ENCODE measurements at places on chromosomes 12 and 14.

DNA sequence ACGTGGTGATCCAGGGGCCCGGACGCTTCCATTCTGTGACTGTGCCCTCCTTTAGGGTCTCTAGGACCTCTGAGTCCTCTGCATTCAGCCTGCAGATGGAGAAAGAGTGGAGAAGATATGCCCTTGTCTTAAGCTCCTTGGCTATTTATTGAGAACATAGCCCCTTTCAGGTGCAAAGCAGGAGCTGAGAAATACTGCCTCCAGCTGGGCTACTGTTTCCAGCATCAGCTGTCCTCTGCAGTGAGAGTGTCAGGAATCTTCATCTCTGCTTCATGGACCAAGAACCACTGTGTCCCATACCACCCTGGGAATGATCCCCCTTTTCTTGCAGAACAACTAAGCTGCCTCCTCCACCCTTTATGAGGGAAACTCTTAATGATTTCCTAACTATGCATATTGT, 47.8 kb upstream of the CEP83 start:
- DNase-seq: no peak

- DNase-seq: no peak
These were observed 179.0 kb downstream of the SLC15A4 start for GRCh38 chr12:128644664-128645296.

DNA sequence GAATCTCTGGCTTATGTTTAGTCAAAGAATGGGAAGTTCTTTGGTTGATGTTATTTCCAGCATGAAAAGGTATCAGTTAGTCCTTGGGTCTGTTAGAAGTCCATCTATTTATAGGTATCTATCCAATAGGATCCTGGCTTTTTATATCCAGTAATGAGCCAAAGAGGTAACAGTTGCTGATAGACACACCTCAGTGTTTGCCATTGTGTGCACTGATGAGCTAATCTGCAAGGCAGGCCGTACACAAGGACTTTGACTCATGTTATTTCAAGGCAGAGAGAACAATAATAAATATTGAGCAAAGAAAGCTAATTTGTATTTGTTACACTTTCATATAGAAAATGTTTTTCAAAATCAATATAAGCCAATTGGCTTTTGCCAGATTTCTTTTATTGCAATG, 56.4 kb downstream of the GLT1D1 start:
- DNase-seq: no peak

DNA sequence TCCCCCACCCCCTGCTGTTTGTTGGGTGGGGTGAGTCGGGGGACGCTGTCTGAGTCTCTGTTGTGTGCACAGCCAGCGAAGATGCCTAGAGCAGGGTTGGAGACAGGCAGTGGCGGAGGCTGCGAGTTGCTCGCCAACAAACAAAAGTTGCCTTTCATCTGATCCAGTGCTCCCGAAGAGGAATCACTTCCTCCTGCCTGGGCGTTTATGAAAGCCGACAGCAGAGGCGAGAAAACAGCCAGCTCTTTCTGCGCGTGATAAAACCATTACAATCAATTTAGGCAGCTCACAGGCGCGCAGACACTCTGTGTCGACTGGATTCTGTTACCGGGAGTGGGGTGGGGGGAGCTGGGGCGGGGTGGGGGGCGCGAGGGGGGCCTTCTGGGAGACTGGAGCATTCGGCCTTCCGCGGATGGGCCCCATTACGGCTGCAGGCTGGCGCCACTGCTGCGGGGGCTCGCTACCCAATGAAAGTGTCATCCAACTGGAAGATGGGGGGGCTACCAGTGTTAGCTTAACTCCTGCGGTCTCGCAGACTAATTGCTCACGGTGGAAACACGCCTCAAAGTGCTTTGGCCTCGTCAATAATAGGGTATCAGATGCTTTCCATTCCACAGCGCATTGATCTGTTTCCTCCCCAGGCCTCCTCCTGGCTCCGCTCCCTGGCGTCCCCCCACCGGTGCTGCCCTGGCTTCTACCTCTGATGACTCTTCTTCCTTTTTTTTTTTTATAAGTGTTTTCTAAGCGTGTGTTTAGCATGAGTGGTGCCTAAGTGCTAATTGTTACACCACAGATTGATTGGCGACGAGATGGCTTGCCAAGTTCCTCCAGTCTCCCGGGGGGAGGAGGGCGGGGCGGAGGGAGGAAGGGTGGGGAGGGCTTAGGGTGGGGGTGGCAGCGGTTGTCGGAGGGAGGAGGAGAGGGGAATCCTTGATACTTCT, 678.4 kb downstream of the MED13L start:
- DNase-seq: no peak

GRCh38 chr14:100698666-100699448, 27.8 kb upstream of the DLK1 start:
- no peak for DNase-seq

- no peak for DNase-seq
These were observed 11.5 kb downstream of the GTF2A1 start for GRCh38 chr14:81209167-81209836.

DNA sequence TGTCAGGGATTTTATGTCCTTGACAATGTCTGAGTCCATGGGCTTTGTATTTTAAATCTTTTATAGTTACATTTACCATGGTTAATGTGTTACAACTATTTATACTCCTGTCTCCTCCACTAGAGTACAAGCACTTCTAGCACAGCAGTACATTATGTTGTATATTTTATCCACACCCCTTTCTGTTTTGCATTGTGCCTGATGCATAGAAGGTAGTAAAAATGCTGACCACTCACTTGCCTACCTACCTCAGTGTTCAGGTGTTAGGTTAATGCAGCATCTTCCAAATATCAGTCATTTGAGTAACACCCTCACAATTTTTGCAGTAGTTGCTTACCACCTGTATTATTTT, 31.1 kb upstream of the SLC38A2 start:
- no peak for DNase-seq

DNA sequence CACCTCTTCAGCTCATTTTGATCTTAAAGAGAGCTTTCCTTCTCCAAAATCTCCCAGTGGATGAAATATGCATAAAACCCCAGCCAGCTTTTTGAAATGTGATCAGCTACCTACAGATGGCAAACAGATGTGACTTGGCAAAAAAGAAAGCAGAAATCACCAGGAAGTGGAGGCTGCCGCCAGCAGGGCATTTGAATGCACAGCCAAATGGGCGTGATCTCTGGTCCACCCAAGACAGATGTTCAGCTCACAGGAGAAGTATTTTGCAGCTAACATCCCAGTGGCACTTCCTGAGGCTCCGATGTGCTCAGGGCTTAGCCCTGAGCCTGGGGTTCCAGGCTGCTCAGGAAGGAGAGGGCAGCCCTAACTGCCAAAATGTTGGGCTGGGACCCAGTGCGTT, 78.3 kb downstream of the LGMN start:
- DNase-seq: peak; percentile 83

GRCh38 chr12:26188127-26188526, 7.2 kb upstream of the SSPN start:
- DNase-seq: no peak

- DNase-seq: no peak
These were observed 8.2 kb upstream of the YLPM1 start for GRCh38 chr14:74754899-74755298.

DNA sequence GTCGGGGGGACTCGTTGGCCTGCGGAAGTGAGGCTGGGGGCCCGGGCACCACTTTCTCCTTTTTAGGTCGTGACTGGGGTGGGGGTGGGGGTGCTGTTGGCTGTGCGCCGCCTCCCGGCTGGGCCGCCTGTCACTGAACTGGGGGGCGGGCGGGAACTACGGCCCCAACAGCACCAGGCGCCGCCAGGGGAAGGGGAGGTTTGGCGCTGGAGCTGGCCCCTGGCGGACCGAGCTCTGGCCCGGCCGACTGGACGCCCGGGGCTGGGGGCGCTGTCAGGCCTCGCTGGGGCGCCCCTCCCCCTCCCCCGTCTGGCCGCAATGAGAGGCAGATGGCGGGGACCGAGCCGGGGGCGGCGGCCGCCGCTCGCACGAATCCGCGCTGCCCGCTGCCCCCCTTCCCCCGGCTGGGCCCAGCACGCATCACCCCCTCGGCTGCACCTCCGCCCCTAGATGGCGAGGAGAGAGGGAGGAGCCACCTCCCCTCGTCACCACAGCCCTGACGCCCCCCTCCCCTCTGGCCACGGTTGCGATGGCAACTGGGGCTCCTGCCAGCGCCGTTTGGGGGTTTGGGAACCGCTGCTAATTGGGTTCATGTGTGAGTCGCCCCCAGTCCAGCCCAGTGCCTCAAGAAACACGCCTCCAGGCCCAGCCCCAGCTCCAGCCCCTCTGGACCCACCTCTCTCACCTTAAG, 723 bp downstream of the NFATC4 start:
- peak; percentile 93 for DNase-seq

DNA sequence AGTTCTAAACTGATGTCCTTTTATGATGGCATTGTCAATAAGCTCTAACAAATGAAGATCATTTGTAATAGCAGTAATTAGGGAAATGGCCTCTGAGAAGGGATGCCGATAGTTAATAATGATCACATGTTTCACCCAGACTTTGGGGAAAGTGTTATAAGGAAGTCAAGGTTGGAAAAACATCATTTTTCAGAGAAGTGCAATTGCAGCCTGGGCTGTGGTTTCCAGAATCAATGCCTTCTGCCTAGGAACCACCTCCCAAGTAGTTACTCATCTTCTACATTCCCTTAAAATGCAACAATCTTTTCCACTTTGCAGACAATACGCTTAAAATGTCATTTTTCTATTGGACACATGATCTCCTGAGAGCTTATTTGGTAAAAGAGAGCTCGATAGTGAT, 879 bp downstream of the EDDM3A start:
- no peak for DNase-seq

DNA sequence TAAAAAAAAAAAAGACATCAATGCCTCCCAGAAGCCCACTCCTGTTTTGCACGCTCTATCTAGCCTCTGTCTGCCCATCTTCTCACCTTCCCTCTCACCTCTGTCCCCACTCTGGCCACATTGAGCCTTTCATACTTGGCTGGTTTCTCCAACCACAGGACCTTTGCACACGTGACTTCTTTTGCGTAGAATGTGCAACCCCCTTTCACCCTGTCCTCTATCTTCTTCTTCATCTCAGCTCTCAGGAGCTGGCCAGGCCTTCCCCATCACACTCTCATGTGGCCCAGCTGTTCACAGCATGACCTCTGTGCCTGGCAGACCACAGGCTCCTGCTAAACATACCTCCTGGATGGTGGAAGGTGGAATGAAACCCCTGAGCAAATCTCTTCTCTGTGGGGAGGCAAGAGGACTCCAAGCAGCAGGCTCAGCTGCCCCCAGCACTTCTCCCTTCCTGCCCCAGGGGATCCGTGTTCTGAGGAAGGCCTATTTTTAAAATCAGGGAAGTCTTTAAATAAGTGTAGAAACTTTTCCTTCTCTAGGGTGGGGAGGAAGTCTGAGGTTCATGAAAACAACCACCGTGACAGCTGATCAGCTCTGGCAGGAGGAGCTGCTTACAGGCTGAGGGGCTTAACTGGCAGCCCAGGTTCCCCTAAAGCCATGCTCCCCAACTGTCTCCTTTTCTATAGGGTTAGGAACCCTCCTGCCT, 11.6 kb downstream of the HVCN1 start:
- no peak for DNase-seq

DNA sequence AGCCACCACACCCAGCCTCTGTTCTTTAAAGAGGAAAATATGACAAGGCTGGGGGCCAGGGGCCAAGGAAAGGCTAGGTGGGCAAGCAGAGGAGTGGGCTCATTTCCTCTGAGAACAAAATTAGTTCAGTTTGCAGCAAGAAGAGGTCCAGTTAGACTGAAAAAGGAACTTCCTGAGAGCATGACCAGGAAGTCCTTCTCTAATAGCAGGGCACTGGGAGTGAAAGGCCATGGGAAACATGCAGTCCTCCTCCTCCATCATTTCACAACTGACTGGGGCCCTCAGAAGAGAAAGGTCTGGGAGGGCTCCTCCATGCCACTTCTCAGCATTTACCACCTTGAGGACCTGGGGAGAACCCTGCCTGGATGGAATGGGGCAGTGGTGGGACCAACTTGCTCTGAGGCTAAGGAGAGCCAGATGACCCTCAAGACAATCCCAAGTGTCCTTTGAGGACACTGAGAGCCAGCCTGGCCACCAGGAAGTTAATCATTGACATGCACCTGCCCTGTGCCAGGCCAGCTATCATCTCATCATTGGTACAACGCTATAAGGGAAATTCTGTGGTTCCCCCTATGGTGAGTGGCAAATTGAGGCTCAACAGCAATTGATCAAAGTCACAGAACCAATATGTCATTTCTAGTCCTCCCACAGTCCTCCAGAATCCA, 2.0 kb downstream of the AQP2 start:
- no peak for DNase-seq

GRCh38 chr12:96094201-96094600, 58.8 kb upstream of the LTA4H start:
- DNase-seq: peak; percentile 26

- DNase-seq: no peak
These were observed 21.3 kb downstream of the RERG start for GRCh38 chr12:15199930-15200329.

DNA sequence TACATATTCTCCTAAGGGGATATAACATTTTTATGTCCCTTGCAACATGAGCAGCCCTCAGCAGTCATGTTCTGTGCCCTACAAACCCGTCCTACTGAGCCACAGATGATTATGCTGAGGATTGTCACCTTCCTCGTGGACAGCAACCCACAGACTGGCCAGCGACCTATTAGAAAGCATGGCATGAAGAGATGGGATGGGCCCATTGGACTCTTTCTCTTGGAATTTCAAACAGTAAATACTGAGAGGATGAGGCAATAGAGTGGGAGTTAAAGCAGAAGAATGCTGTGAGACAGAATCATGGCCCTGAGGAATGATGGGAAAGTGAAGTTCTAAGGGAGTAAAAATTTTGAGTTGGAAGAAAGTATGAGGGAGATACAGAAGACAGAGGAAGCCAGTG, 149.9 kb upstream of the BTG1 start:
- DNase-seq: no peak

DNA sequence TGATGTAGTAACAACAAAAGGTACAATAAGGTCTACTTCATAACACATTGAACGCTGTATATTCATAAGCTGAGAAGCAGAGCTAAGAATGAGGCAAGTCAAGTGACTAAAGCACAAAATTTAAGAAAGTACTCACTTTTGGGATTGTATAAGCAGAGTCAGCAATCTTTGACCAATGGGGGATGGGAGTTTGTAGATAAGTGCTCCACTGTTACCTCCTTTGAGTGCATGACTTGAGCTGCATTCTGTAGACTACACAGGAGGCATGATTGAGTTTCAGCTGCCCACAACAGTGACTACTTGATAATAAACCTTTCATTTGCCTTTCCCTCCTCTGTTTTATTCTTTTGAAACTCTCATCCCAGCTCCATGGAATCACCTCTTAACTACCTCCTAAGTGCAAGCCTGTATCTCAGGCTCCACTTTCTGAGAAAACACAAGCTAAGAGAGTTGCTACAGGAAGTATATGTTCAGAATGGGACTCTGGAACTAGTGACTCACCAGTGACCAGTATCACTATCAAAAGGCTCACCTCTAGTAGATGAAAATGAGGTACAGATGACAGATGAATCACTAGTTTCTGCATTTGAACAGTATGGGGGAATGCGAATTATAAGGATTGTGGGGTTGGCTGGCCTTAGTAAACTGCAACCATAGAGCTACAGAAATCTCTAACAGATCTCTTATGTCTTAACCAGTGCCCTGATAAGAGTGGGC, 49.2 kb downstream of the SLC35F4 start:
- DNase-seq: no peak

DNA sequence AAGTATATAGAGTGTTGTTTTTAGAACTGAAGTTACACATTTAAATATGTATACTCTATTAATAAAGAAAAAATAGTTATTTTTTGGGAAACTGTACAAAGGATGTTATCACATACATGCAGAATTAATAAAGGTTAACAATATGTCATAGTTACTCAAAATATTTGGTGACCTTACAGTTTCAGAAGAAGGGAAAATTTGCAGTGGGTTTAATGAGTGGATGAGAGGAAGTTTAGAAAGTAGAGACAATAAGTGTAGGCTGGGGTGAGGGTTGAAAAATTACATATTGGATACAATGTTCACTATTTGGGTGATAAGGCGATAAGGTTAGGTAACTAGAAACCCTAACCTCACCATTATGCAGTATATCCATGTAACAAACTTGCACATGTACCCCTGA, 13.5 kb downstream of the WNK1 start:
- DNase-seq: no peak
